ENCODE measurements at places on chromosomes 1 and 21.
A peak's percentile ranks its signal among the peaks of the same experiment; 100 is the strongest.

DNA sequence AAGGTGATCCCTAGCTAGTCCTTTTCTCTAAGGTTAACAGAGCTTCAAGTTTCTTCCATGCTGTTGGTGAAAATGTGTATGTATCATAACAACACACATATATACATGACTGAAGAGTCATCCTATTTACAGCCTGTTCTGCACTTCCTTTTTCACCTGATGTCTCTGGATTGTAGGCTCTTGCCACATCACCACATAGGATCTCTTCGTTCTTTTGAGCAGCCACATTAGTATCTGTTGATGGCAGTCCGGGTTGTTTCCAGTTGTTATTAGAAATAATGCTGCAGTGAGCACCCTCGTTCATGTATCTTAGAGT is 19.7 kb downstream of the MRPL37 start:
- no peak for DNase-seq

DNA sequence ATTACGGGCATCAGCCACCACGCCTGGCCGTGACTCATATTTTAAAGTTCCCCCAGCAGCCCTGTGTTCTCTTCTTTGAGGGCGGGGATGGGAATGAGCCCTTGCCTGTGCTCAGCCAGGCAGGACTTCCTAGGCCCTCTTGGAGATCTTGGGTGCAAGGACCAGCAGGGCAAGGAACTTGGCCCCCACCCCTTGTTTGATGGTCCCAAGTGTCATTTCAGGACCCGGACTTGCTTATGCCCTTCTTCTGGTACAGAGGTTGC is 9.3 kb downstream of the RASSF5 start:
- DNase-seq: no peak

- DNase-seq: no peak
Observed at GRCh38 chr1:40980068-40980452, 564 bp downstream of the CTPS1 start.

DNA sequence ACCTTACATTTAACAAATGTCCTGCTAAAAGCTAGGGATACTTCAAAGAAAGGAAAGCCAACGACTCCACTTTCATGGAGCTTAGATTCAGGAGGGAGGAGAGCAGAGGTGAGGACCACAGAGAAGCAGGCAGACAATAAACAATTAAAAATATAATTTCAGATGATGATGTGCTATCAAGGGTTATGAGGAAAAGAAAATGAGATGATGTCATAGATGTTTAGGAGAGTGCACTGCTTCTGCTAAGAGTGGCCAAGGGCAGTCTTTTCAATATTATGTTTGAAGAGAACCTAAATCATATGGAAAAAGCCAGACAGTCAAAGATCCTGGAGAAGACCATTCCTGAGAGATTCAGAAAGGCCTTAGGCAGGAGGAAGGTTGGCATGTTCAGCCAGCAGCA is 66.6 kb upstream of the HOOK1 start:
- no peak for DNase-seq

DNA sequence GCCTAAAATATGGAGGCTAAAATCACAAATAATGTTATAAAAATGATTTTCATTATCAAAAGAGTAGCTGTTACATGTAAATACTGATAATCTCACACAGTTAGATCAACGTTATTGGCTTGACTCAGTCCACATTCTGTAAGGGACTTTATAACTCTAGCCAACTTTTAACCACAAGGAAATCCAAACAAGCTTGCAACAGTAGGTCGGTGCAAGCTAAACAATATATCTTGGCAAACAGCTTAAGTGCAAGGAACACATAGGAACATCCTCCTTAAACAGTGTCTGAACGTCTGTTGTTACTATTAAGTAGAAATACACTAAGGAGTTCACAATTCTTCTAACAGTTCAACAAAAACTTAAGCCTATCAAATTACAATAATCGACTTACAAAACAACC is 126.7 kb downstream of the EIF4G3 start:
- DNase-seq: no peak

DNA sequence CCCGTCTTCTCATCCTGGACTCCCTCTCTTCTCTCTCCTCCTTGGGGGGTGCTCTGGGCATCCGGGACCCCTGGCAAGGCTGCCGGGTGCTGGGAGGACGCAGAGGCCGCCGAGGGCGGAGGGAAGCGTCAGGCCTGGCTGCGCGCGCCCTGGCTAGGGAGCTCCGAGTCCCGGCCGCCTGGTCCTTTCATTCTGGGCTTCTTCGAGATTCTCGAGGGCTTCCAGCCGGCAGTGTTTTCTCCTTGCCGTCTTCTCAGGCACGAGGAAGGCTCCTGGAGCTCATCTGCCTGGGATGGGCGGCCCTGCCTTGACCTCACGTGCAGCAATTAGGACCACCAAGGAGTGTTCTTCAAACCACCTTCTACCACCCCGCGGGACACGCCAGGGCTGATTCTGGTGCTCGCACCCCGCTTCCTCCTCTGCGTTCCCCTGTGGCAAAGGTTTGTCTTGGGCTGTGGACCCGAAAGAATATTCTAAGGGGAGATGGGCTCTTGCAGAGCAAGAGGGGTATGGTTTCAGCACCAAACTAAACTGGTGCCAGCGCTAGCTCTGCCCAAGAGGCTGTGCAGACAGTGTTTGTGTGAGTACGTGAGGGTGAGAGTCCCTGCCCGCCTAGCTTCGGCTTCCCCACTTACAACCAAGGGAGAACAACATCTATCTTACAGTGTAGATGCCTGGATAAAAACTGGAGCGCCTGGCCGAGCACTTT is 36.5 kb downstream of the PIK3CD start:
- no peak for DNase-seq

DNA sequence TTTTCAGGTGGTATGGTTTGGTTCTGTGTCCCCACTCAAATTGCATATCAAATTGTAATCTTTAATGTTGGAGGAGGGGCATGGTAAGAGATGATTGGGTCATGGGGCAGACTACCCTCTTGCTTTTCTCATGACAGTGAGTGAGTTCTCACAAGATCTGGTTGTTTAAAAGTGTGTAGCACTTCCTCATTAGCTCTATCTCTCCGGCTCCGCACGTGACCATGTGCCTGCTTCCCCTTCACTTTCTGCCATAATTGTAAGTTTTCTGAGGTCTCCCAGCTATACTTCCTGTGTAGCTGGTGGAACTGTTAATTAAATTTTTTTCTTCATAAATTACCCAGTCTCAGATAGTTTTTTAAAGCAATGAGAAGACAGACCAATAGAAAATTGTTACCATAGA is 843.2 kb downstream of the AMY1C start:
- DNase-seq: no peak

GRCh38 chr1:194968916-194969315 is 1639.3 kb downstream of the KCNT2 start:
- no peak for DNase-seq

GRCh38 chr1:225908773-225909172 is 15.3 kb downstream of the PYCR2 start:
- DNase-seq: no peak

DNA sequence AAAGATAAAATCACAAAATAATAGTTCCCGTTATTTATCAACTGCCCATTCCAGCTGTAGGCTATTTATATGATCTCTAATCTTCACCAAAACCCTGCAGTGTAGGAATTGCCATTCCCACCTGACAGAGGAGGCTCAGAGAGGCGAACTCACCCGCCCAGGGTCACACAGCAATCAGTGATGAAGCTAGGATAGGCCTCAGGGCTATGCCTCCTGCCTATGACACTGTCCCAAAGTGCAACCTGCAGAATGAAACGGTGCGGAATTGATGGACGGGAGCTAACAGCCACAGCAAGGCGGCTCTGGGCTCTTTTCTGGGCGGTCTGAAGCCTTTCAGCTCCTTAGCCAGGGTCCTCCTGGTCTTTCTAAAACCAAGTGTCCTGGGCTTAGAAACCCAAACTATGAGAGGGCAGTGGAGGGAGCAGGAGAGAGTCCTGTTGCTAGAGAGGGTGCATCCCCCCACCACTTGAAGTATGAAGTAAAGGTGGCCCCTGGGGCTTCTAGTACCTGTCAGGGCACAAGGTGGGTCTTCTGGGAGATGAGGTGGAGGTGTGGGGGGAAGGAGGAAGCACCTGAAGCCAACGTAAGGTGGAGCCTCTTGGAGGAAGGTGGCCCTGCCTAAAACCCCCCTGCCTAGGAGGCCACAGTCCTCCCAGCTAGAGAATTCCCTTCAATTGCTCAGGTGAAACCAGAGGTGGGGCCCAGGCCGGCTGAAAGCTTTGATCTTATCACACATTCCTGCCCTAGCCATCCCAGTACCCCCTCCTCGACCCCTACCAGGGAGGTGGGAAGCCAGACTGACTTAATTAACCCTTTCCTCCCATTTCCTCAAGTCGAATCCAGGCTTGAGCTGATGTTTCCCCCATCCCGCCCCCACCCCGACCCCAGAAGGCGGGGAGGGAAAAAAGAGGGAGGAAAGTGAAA is 14.8 kb downstream of the HSPG2 start:
- DNase-seq: no peak

- DNase-seq: no peak
Observed at GRCh38 chr1:67597336-67597735, 87.7 kb upstream of the GADD45A start.

DNA sequence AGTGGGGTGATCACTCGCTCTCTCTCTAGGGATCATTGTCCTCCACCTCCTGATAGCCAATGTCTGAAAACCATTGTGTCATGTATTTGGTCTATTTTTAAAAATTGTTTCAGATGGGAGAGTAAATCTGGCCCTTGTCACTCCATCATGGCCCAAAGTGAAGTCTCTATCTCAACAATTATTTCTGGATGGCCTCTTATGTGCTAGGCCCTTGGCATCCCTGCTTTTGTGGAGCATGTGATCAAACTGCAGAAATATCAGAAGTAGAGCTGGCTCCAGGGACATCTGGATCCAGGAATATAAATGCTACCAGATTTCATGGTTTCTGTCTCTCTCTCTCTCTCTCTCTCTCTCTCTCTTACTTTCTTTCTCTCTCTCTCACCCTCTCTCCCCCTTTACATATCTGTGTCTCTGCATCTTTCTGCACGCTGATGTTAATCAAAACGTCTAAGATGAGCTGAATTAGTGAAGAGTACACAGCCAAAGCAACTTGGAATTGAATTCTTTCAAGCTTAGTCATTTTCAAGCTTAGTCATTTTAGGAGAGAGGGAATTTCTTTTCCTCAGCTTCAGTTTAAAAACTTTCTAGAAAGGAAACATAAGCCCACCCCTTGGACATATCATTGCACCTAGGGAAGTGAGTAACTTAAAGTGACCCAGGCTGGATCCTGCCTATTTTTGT is 47.4 kb upstream of the DOCK7 start:
- no peak for DNase-seq

DNA sequence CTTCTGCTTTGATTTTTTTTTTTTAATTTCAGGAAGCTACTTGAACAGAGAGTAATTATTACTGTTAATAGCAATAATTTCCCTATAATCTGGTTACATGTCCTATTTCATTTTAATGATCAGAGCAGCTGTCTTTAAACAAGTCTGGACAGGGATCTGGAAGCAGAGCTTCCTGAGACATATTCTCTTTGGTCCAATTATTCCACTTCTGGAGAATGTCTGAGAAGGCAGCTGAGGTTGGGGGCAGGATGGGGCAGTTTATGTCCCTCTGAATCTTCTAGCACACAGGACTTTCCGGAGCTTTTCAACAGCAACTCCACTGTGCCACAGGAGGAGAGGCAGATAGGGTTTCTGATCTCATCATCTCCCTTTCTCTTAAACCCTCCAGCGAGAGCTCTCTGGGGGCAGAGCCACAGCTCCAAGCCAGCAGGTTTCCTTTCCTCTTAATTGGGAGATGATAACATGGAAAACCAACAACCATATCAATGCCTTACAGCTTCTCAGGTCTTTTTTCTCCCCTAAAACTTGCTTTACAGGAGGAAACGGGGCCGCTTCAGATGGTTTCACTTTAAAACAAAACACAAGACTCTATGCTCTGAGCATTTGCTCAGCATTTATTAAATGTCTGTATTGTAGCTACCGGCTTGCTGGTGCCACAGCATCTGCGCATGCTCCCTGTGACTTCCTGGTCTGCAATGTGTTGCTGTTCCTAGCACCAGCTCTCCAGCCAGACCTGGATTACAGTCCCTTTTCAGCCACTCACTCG is 425.7 kb upstream of the USP24 start:
- DNase-seq: peak; percentile 57

DNA sequence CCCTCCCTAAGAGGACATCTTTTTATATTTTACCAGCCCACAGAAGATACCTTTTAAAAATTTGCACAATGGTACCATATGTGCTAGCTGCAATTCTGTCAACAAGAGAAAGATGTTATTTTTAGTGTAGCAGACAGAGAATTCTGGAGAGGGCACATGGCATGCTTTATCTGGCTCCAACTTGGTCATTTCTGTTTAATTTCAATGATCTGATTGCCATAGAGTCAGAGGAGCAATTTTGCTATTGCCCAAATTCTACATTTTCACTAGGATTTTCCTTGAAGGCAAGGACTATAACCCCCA is 17.3 kb downstream of the DISC1 start:
- no peak for DNase-seq

GRCh38 chr21:42384989-42385388 is 10.9 kb downstream of the TMPRSS3 start:
- DNase-seq: no peak

GRCh38 chr1:208177656-208178055 is 66.5 kb downstream of the PLXNA2 start:
- no peak for DNase-seq

GRCh38 chr1:103949779-103950178 is 200.1 kb downstream of the AMY1C start:
- no peak for DNase-seq

DNA sequence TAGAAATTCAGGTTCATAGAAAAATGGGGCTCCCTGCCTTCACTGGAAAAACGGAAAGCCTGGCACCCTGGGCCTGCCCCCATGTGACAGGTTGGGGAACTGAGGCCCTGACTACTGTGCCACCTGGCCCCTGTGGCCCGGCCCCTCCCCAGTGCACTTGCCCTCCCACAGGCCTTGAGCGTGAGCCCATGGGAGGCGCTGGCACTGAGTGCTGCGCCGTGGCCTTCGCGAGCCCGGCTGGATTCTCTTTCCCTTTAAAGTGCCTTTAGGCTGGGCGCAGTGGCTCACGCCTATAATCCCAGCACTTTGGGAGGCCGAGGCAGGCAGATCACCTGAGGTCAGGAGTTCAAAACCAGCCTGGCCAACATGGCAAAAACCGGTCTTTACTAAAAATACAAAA is 45.7 kb downstream of the SLC37A1 start:
- DNase-seq: no peak

- no peak for DNase-seq
Observed at GRCh38 chr21:45508607-45509565, 33.4 kb downstream of the SLC19A1 start.

- peak; percentile 25 for DNase-seq
Observed at GRCh38 chr1:55155522-55155921, 59.6 kb downstream of the USP24 start.

- DNase-seq: no peak
Observed at GRCh38 chr1:208084220-208084619, 160.0 kb downstream of the PLXNA2 start.

GRCh38 chr1:91553177-91553591 is 52.5 kb downstream of the CDC7 start:
- DNase-seq: no peak

GRCh38 chr1:229594227-229595008 is 31.5 kb downstream of the TAF5L start:
- no peak for DNase-seq

DNA sequence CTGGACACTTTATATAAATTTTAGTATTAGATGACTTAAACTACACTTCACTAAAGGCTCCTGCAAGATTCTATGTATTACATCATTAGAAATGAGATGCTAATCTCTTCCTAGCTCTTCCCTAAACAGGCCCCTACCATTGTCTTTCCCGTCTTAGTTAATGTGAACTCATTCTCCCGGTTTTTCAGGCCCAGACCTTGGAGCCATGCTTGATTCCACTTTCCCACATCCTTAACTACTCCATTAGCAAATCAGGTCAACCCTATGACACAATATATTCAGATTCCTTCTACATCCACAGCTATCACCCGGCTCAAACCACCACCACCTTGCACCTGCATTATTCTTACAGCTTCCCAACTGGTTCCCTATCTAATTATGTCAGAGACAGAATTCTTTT is 73.3 kb downstream of the NVL start:
- DNase-seq: no peak
